ENCODE measurements at places on chromosomes 4 and X. TPM values are rescaled to one million over a fixed set of nuclear protein-coding genes. Genes with fewer than 3 reads are reported as not detected.
A peak's percentile ranks its signal among the peaks of the same experiment; 100 is the strongest.

GRCh38 chrX:154727418-154727817, 23.5 kb downstream of the GAB3 start:
- peak; percentile 57 for DNase-seq

Gene IGSF1
- total RNA-seq: not detected

GRCh38 chr4:7872264-7872771, 67.3 kb downstream of the AFAP1 start:
- DNase-seq: peak; percentile 77

- DNase-seq: no peak
Observed at GRCh38 chr4:23855912-23856605, 33.8 kb downstream of the PPARGC1A start.

Gene GLRA2
- not detected for total RNA-seq

DNA sequence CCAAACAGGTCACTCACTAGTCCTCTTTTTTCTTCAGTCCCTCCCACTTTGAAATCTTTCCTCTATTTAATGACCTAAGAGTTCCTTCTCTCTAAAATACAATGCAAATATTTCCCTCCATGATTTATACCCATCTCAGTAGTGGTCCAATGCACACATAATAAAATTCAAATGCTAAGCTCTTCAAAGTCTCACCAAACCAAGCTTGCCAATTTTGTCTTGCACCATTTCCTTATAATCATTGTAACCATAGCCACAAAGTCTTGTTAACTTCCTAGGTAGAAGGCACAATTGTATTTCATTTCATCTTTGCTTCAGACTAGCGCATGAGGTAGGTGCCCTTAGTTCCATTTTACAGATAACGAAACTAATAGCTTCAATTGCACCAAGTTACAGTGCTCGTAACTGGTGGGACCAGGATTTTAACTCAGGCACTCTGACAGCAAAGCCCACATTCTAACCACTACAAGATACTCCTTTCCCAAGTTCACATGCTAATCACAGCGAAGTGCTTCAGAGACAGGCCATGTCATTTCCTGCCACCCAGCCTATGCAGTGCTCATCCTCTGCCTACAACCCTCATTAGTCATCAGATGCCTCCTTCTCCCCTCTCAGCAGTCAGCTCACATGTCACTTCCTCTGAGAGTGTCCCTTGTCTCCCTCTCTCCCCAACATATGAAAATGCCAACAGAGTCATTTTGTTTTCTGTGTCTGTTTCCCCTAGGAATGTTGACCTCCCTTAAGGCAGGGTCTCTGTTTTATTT, 66.9 kb upstream of the PPARGC1A start:
- no peak for DNase-seq

DNA sequence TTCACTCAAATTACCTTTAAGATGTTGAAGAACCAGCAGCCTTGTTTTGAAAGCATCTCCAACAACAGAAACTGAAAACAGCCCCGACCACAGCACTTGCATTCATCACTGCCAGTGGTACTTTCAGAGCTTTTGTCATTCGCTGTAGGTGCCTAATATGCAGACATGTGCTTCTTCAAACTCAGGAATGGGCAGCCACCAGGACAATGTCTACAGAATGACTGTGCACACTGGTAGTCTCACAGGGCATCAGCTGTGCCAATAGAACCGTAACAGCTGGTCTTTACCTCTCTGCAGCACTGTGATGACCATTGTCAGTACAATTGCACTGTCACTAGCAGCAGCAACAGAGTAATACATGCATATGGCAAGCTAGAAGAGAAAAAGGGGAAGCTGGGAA, 1149.7 kb downstream of the STPG2 start:
- no peak for DNase-seq

Gene VSIG1
- 2.8 TPM for total RNA-seq

DNA sequence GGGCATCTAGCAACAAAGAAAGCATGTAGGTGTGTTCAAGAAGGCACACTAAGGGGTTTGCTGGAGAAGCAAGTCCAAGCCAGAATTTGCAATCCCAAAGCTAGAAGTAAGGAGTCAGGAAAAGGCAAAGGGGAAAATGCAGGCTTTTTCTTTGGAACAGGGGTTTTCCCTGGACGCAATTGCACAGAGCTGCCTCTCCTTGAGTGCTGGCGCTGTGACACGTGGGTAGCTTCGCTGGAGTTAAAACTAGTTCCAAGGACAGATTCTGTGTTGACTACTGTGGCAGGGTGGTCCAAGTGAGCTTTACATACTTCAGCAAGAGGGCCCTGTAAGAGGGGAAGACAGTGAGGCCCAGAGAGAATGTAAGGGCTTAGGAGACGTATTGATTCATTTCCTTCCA, 277.1 kb downstream of the ADGRA3 start:
- no peak for DNase-seq

DNA sequence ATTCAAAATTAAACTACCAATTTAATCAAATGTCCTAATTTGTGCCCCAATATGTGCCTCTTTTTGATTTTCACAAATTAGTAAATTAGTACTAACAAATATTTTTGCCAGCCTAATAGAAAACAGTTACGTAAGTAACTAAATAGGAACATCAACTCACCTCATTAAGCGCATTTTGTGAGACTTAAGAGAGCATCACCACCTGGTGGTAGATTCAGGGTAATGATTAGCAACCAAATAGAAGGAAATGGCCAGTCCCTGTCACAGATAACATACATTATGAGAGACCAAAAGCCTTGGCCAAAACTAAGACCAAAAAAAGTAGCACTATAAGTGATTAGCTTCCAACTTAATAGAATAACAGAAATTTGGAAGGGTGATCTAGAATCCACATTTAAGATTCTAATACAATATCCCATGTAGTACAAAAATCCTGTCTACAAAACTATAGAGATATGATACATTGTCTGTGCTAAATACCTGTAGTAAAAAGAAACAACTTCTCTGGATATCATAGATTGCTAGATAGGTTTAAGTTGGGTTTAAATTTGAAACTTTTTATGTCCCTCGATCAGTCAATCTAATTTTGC, 46.7 kb downstream of the C4orf46 start:
- peak; percentile 22 for DNase-seq

GRCh38 chrX:136271300-136271699, 20.1 kb upstream of the MAP7D3 start:
- no peak for DNase-seq

DNA sequence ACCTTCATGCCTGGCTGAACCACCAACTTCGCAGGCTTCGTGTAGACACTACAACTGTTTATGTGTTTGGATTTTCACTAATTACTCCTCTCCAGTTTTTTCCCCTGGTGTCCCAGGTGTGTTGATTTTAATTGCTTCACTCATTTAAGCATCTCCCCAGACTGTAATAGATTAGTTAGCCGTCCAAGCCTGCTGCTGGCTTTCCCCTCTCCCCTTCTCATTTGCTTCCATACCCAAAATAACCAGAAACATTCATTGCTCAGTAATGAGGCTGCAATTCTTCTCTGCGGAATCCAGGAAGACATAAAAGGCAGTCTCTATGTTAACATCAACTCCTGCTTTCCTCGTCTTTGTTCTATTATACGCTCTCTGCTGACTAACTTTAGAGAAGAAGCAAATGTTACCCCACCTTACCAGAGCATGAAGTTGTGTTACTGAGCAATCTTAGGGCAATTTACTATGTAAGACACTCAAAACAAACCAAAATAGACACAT, 37.9 kb upstream of the SCRG1 start:
- no peak for DNase-seq

Gene APBB2
- total RNA-seq: 52.4 TPM

DNA sequence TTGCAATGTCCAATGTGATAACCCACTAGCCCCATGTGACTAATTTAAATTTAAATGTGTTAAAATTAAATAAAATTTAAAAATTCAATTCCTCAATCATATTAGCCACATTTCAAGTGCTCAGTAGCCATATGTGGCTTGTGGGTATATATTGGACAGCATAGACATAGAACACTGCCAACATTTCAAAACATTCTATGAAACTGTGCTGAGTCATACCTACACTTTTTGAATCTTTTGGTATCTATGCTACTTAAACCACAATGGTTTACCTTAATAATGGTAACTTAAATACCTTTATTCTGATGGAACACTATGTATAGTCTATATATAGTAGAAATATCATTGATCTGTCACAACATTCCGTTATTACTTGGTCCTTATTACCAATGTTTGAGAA, 223.4 kb upstream of the ATOH1 start:
- DNase-seq: no peak

Gene NMU
- total RNA-seq: 0.27 TPM

DNA sequence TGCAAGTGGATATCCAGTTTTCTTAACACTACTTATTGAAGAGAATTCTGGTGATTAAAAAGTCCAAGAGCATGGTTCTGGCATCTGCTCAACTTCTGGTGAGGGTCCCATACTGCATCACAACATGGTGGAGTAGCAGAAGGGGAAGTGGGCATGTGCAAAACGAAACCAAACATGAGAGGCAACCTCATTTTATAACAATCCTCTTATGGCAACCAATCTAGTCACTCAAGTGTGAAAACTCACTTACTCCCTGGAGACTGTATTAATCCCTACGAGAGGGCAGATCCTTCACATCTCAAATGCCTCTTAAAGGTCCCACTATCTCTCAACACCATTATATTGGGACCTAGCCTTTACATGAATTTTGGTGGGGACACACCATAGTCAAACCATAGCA, 55.4 kb upstream of the TRO start:
- no peak for DNase-seq

GRCh38 chrX:37075892-37076595, 67.9 kb downstream of the FAM47C start:
- DNase-seq: no peak

Gene TRO
- 2.0 TPM for total RNA-seq
